Right ventricle myocardium inferior (tissue), 1 donor: ENCODE measurements at places on chromosomes 2 and 18. TPM values are rescaled to one million over a fixed set of nuclear protein-coding genes. Genes with fewer than 3 reads are reported as not detected.

Gene KCNG3
- total RNA-seq, result not detected

DNA sequence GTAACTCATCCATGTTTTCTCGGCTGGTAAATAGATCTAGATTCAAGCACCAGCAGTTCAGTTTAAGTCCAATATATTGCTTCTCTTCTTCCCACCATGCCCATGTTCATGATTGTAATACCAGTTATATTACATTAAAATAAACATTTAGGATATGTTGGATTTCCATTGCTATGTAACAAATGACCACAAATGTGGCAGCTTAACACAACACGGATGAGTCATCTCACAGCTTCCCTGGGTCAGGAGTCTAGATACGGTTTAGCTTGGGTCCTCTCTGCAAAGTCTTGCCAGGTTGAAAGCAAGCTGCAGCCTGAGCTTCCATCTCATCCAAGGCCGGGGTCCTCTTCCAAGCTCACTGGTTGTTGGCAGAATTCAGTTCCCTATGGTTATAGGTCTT is 39.4 kb upstream of the SMAD2 start:
- no peak for DNase-seq

Gene MYOM1
- total RNA-seq, result 611 TPM

DNA sequence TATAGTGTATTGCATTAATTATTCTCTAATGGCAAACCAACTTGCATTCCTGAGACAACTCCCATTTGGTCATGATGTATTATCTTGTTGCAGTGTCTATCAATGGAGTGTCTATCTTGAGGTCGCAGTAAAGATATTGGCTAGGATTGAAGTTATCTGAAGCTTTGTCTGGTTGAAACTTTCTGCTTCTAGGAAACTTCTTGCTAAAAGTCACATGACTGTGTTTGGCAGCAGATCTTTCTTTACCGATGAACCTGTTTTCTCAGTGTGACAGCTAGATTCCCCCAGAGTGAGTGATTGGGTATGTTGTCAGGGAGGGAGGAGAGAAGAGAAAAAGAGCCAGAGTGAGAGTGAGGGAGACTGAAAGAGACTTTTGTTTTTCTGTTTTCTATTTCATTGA is 119.6 kb downstream of the QPCT start:
- DNase-seq, result no peak

Gene ALPG
- not detected for total RNA-seq

DNA sequence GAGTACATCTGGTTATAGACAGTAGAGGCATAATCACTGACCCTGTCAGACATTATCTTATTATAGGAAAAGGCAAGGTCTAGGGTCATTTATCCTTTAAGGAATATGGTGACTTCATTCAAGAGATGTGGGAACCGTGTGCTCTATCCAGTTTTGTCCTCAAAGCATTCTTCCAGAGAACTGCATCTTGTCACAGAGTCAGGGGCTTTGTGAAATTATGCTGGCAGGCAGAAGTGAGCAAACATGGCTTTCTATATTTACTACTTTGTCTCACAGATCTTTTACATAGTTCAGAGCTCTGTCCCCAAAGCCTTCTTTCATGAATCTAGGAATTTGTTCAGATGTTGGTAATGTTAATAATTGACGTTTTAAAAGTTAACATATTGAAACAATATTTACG is 177.4 kb downstream of the ASXL3 start:
- no peak for DNase-seq

DNA sequence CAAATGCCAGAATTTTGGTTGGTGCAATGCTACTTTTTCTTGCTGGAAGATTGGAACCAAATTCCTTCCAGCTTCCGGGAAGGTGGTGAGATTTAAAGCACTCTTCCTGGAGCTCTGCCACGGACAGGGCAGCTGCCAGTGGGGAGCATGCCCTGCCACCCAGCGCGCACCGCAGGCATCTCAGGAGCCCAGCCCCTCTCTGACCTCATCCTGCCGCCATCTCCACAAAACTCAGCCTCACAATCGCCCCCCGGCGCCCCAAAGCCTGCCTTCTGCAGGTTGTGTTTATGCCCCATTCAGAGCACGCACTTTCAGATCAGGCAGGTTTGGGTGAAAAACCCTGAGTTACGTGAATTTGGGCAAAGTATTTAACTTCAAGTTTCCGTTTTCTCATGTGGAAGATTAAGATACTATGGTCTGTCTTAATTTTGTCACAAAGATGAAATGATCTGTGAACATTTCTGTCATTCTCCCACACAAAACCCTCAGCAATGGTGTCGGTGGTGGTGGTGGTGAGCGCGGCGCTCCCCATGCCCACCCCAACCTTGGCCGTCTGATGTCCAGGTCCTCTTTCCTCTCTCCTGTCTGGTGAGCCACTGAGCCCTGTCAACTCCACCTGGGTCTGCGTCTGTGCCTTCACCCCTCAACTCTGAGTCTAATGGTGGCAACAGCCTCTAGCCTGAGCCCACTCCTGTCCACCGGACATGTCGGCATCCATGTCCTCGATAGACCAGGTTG is 282.8 kb upstream of the SALL3 start:
- DNase-seq, result no peak
